ENCODE measurements at places on chromosomes 7 and 10. TPM values are rescaled to one million over a fixed set of nuclear protein-coding genes. Genes with fewer than 3 reads are reported as not detected.

GRCh38 chr10:86113983-86114382 lies 252.6 kb downstream of the GRID1 start:
- no peaks in the 10 kb centered on the region for H3K4me1 ChIP-seq
- no peak overlapping the region for H3K4me3 ChIP-seq
- DNase-seq, result no peak
- H3K27me3 ChIP-seq, result no peaks in the 10 kb centered on the region

DNA sequence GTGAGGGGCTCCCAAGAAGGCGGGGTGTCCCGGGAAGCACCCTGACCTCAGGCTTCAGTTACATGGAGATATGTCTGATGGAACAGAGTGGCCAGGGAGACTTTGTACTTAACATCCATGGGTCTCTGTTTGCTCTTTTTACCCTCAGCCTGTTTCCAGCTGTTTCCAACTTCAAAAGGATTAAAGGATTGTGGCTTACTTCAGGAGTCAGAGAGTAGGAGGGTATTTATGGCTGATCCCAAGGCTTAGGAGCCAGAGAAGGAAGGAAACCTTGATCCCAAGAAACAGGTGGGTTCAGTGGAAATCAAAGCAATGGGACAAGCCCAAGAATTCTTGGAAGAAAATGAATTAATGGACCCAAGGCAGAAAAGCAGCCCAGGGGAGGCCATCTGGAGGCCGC lies 37.7 kb upstream of the ZNF438 start:
- no peaks in the 10 kb centered on the region for H3K36me3 ChIP-seq
- H3K27ac ChIP-seq, result no peak overlapping the region
- no peaks in the 10 kb centered on the region for H3K27me3 ChIP-seq
- DNase-seq, result no peak
- H3K4me3 ChIP-seq, result no peak overlapping the region
- no peaks in the 10 kb centered on the region for H3K4me1 ChIP-seq

- no peak for DNase-seq
- no peaks in the 10 kb centered on the region for H3K4me1 ChIP-seq
- no peak overlapping the region for H3K4me3 ChIP-seq
- no peaks in the 10 kb centered on the region for H3K27me3 ChIP-seq
- no peak overlapping the region for H3K27ac ChIP-seq
Measured at GRCh38 chr7:37352974-37353948, 95.4 kb downstream of the ELMO1 start.

GRCh38 chr7:158856883-158857668 lies 718 bp downstream of the DYNC2I1 start:
- DNase-seq, result no peak
- H3K4me3 ChIP-seq, result peak overlapping the region; percentile 92
- no peaks in the 10 kb centered on the region for H3K36me3 ChIP-seq

DNA sequence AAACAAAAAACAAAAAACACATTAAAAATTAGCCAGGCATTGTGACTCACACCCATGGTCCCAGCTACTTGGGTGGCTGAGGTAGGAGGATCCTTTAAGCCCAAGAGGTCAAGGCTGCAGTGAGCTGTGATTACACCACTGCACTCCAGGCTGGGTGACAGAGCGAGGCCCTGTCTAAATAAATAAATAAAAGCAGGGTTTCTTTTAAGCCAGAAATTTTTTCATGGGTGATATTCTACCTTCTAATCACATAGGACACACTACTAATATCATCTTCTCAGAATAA lies 14.2 kb upstream of the SVIL start:
- no peak overlapping the region for H3K4me3 ChIP-seq
- peak overlapping the region; percentile 27 for H3K27ac ChIP-seq
- peaks cover 42% of the 10 kb centered on the region for H3K4me1 ChIP-seq
- no peaks in the 10 kb centered on the region for H3K27me3 ChIP-seq

- no peak overlapping the region for H3K27ac ChIP-seq
- no peaks in the 10 kb centered on the region for H3K27me3 ChIP-seq
- peak; percentile 83 for DNase-seq
Measured at GRCh38 chr7:16695621-16696237, 49.7 kb downstream of the BZW2 start.

DNA sequence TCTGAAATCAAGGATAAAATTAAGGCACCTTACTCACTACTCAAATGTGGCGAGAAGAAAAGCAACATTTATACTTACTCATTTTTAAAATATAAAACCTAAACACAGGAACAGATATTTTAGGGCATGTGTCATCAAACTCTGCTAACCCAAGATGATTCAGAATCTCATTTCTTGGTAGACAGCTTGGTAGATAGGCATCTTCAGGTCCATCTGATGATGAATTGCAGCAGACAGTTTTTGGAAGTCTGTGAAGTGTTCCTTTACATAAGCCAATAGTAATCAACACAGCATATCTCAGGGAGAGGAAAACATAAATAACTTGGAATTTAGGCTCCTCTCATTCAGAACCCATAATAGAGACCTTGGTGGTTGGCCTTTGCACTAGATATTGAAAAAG lies 3.4 kb downstream of the HIPK2 start:
- no peak for DNase-seq
- H3K4me1 ChIP-seq, result peaks cover 32% of the 10 kb centered on the region
- peaks cover 8% of the 10 kb centered on the region for H3K27me3 ChIP-seq
- H3K27ac ChIP-seq, result no peak overlapping the region
- H3K4me3 ChIP-seq, result no peak overlapping the region

DNA sequence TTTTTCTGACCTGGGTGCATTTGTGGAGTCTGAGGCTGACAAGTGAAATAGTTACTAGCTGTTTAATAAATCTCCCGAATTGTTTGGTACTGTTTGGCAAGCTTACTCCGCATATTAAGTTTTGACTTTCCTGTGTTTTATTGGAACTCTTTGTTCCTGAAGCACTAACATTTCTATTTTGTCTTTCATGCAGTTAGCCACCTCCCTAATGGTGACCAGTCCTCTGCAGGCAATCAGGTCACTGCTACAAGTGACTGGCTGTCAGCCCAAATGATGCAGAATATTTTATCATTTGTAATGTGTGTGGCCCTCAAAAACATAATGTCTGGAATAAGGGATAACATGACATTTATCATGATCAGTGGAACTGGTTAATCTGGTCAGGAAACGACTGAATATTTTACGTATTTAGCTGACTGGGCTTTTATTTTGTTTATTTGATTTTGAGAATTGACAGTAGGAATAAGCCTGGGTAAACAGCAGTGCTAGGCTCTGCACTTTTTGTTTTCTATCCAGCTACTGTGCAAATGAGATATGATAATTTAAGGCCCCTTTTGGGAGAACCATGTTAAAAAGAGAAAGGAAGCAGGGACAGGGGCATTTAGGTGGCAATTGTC lies 82.9 kb downstream of the ST7 start:
- no peaks in the 10 kb centered on the region for H3K27me3 ChIP-seq
- H3K27ac ChIP-seq, result no peak overlapping the region
- peaks cover 6% of the 10 kb centered on the region for H3K4me1 ChIP-seq
- no peaks in the 10 kb centered on the region for H3K36me3 ChIP-seq
- DNase-seq, result no peak

- no peak overlapping the region for H3K27ac ChIP-seq
- DNase-seq, result peak; percentile 52
- no peaks in the 10 kb centered on the region for H3K36me3 ChIP-seq
- no peaks in the 10 kb centered on the region for H3K4me1 ChIP-seq
Measured at GRCh38 chr7:107501593-107501992, 31.7 kb downstream of the GPR22 start.

GRCh38 chr7:141663081-141663849 lies 38.7 kb downstream of the DENND11 start:
- no peak overlapping the region for H3K4me3 ChIP-seq
- H3K4me1 ChIP-seq, result no peaks in the 10 kb centered on the region
- no peaks in the 10 kb centered on the region for H3K36me3 ChIP-seq
- no peaks in the 10 kb centered on the region for H3K27me3 ChIP-seq
- no peak for DNase-seq
- peak overlapping the region; percentile 10 for H3K27ac ChIP-seq

DNA sequence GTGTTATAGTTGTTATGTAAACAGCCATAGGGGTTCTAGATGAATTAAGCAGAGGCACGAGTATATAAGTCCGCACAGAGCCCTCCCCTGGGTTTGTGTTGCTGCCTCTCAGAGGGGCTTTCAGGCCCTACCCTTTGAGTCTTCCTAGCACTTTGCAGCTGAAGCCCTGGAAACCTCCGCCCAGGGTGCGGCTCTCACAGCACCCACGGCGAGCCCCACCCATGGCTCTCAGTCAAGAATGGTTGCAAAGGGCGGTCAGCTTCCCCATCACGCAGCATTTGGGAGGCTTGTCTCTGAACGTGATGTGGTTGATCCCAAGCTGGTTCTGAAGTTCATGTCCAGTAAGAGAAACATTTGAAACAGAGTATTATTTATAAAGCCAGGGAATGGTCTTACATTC lies 18.8 kb upstream of the INSIG1 start:
- no peak overlapping the region for H3K4me3 ChIP-seq
- H3K4me1 ChIP-seq, result peaks cover 6% of the 10 kb centered on the region
- H3K27ac ChIP-seq, result no peak overlapping the region
- H3K27me3 ChIP-seq, result peaks cover 11% of the 10 kb centered on the region
- H3K36me3 ChIP-seq, result no peaks in the 10 kb centered on the region

DNA sequence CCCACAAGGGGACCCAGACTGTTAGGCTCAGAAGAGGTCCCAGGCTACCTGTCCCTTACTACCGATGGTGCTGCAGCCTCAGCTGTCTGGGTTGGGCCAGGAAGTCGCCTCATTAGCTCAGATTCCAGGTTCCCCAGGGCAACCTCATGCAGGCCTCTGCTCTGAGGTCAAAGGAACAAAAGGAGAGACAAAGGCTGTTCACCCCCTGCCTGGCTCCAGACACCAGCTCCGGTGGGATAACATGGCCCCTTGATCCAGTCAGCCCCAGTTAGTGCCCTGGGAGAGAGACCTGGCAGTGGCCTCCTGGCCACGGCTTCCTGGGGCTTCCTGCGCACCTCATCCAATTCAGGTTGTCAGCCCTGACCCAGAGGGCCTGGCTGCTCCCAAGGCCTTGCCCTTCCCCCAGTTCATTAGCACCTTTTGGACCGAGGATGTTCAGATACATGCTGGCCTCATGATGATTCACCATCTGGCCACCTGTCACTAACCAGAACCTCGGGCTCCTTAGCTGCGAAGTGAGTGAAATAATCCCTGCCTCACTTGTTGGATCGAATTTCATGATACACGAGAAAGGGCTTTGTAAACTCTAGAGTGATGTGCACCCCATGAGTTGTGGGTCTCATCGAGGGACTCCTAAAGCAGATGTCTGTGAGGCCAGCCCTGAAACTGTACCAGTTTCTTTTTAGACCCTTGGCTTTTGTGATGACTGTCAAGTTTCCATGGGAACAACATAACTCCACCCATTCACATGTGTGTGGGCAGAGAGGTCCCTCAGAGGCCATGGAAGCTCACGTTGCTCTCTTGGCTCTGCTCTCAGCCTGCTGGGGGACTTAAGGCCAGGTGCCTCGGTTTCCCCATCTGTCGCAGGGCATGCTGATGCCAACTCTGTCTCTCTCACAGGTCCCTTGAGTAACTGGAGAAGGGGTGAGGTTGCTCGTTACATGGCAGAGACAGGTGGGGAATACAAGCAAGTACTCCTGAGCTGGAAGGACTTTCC lies 79.5 kb upstream of the PCBD1 start:
- no peaks in the 10 kb centered on the region for H3K36me3 ChIP-seq
- H3K27ac ChIP-seq, result no peak overlapping the region
- DNase-seq, result no peak
- no peaks in the 10 kb centered on the region for H3K4me1 ChIP-seq
- no peaks in the 10 kb centered on the region for H3K27me3 ChIP-seq

GRCh38 chr7:29084832-29085231 lies 61.5 kb downstream of the CPVL start:
- H3K4me3 ChIP-seq, result no peak overlapping the region
- no peaks in the 10 kb centered on the region for H3K27me3 ChIP-seq
- peaks cover 8% of the 10 kb centered on the region for H3K4me1 ChIP-seq
- H3K27ac ChIP-seq, result no peak overlapping the region
- no peak for DNase-seq

DNA sequence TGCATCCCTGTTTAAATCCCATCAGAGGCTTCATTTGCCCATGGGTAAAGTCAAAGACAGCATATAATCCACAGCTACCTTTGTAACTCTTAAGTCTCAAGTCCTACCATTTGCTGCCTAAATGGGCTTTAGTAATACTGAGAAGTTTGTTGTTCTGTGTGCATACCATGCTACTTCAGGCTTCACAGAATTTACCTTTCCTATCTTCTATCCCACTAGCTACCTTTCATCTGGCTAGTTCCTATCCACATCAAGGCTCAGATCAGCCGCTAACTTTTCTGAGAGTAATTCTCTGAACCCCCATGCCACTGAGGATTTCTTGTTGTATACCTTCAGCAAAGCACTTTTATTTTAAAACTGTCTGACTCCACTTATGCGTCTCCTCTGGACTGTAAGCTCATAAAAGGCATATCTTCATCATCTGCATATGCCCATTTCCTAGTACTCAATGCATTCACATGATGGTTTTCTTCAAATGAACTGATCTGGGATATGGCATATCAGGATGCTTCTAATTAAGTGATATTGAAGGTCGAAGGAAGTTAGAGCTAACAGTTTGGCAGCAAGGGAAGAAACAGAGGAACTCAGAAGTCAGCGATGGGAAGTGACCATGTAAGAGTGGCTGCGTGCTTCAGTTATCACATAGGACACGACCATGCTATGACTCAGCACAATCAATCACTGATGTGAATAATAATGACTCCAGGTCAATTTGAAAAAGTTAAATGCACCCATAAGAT lies 283.9 kb upstream of the DKK1 start:
- no peaks in the 10 kb centered on the region for H3K36me3 ChIP-seq
- no peak for DNase-seq
- H3K27me3 ChIP-seq, result no peaks in the 10 kb centered on the region
- H3K4me1 ChIP-seq, result no peaks in the 10 kb centered on the region
- H3K4me3 ChIP-seq, result no peak overlapping the region

GRCh38 chr7:156021471-156021870 lies 209.2 kb upstream of the SHH start:
- no peaks in the 10 kb centered on the region for H3K36me3 ChIP-seq
- DNase-seq, result no peak
- no peaks in the 10 kb centered on the region for H3K4me1 ChIP-seq
- no peak overlapping the region for H3K27ac ChIP-seq

- H3K27me3 ChIP-seq, result no peaks in the 10 kb centered on the region
- no peaks in the 10 kb centered on the region for H3K36me3 ChIP-seq
- H3K4me1 ChIP-seq, result no peaks in the 10 kb centered on the region
Measured at GRCh38 chr7:158541346-158542010, 46.1 kb downstream of the PTPRN2 start.

- no peaks in the 10 kb centered on the region for H3K27me3 ChIP-seq
- H3K36me3 ChIP-seq, result no peaks in the 10 kb centered on the region
- DNase-seq, result peak; percentile 4
- H3K4me3 ChIP-seq, result no peak overlapping the region
- no peak overlapping the region for H3K27ac ChIP-seq
- no peaks in the 10 kb centered on the region for H3K4me1 ChIP-seq
Measured at GRCh38 chr7:38020121-38020785, 99.8 kb downstream of the EPDR1 start.

Gene ZPBP
- total RNA-seq, result not detected

Gene TRIM50
- not detected for total RNA-seq

Gene VAX1
- 65.1 TPM for total RNA-seq

Gene CAV2
- total RNA-seq, result 286 TPM

Gene NACAD
- 1.1 TPM for total RNA-seq

Gene PRXL2A
- total RNA-seq, result 98.7 TPM

Gene CARD11
- 1.8 TPM for total RNA-seq

Gene AMZ1
- total RNA-seq, result not detected

Gene ABCB1
- not detected for total RNA-seq

Gene SLC39A12
- not detected for total RNA-seq

Gene CTTNBP2
- 26.3 TPM for total RNA-seq

Gene POLR2J3
- 22.2 TPM for total RNA-seq

Gene COL26A1
- 0.35 TPM for total RNA-seq

All from A673 (cell line).